T-helper 9 cell (primary cell): ENCODE measurements at places on chromosomes 2 and 18.

- DNase-seq = no peak
Measured at GRCh38 chr2:168852481-168852880, 37.7 kb downstream of the SPC25 start.

- DNase-seq = no peak
Measured at GRCh38 chr2:59066787-59067399, 825.8 kb upstream of the FANCL start.

DNA sequence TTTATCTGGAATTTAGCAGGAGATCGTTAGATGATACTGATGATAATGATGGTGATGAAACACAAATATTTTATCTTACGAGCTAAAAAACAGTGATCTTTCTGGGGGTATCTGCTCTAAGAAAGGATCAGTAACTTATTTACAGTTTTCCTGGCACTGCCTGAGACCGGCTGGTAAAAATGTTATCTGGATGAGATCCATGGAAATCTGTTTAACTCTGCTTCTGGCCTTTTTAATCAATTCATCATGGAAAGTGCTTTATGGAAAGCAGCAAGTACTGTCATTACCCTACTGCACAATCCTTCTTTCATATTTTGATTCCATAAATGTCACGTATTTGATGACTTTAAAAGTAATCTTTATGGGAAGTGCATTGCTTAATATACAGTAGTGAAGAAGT, 612.7 kb upstream of the GCFC2 start:
- no peak for DNase-seq

- no peak for DNase-seq
Measured at GRCh38 chr2:113169002-113169530, 4.7 kb upstream of the PSD4 start.

- DNase-seq = no peak
Measured at GRCh38 chr2:41595240-41595639, 452.6 kb upstream of the PKDCC start.

GRCh38 chr2:193583638-193584400, 1389.1 kb upstream of the TMEFF2 start:
- DNase-seq = no peak

DNA sequence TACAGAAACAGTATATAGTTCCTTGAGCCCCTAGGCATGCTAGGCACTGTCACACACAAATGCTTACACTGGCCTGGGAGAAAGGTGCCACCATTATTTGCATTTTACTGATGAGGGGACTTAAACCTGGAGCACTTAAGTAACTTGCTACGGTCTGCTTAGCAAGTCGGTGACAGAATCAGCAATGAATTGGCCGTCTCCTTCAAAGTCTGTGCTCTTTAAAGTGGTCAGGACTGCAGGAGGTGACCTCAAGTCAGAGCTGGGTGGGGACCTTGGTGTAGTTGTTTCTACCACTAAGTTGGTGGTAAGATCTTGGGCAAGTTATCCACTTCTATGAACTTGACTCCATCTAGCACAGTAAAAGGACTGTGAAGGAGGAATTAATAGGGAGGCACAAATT, 34.8 kb downstream of the PTPRM start:
- no peak for DNase-seq
